G401 (cell line): ENCODE measurements at places on chromosomes 12 and 14.

DNA sequence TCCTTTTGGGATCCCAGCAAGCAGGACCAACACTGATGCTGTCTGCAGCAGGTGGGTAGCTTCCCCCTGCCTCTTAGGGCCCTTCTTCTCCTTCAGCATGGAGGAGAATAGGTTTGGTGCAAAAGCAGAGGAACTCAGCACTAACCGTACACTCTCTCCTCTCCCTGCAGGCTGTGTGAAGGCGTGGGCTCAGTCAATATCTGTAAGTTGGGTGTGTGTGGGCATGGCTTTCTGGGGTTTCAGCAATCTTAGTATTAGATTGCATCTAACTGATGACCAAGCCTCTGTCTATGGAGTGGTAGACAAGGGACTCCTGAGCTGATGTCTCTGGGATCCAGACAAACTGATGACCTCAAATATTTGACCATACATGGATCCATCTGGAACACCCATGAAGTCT is 14.3 kb downstream of the KRT85 start:
- DNase-seq, result no peak

GRCh38 chr12:124188561-124189405 is 106.1 kb upstream of the RFLNA start:
- DNase-seq, result peak; percentile 79

DNA sequence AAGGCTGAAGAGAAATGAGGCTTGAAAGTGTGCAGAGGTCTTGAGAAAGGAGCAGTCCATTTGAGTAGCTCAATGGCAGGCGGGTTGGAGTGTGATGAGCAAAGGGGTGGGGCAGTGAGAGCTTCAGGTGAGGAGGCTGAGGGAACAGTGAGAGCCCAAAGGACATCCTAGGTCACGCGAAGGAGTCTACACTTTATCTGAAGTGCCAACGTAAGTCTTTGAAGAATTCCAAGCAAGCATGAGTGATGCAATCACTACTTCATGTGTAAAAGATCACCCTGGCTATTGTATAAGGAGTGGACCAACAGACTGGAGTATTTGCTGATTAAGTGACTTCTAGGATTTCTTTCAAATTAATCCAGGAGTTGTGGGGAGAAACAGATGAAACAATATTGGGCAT is 159.9 kb upstream of the HIF1A start:
- no peak for DNase-seq

DNA sequence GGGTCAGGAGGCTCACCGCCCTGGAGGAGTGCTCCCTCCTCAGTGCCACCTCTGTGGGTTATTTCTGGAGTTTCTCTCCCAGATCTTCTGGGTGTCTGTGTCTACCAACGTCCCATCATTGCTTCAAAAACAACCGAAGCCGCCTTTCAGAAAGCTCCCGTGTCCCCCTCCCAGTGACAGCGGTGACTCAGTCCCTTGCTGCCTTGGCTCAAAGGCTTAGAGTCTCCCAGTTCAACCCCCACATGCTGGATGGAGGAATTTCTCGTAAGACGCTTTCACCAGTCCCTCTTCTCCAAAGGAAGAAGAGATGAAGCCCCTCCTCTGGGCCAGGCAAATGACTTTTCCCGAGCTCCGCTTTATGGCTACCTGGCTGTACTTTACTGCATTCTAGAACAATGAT is 146.6 kb downstream of the RBM19 start:
- DNase-seq, result no peak

GRCh38 chr12:104823985-104824461 is 134.1 kb downstream of the SLC41A2 start:
- DNase-seq, result peak; percentile 34
